ENCODE measurements at places on chromosomes 1 and 21.

GRCh38 chr1:29675481-29676263, 439.4 kb downstream of the PTPRU start:
- no peaks in the 10 kb centered on the region for H3K36me3 ChIP-seq
- H3K27ac ChIP-seq = peak overlapping the region; percentile 85
- DNase-seq = no peak
- H3K4me1 ChIP-seq = peaks cover 20% of the 10 kb centered on the region

GRCh38 chr1:202143768-202144401, 652 bp downstream of the ARL8A start:
- peak; percentile 34 for DNase-seq
- H3K4me1 ChIP-seq = peaks cover 25% of the 10 kb centered on the region
- H3K27me3 ChIP-seq = peaks cover 6% of the 10 kb centered on the region

DNA sequence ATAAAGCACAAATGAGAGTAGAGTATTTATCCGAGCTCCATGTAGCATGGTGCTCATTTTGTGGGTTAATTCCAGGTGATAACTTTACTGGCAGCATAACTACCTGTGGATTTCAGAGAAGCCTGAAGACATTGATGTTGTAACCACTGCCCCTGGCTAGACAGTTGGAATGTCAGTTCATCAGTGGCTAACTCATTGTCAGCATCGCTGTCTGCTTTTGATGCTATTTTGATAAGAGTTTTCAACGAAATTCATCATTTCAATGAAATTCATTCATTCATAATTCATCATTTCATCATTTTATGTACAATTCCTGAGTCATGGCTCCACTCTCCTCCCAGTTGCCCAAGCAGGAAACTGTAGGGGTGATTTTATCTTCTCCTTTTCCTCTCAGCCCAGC, 34.4 kb downstream of the HSD3B1 start:
- peaks cover 5% of the 10 kb centered on the region for H3K27me3 ChIP-seq
- no peaks in the 10 kb centered on the region for H3K36me3 ChIP-seq
- no peaks in the 10 kb centered on the region for H3K4me1 ChIP-seq
- H3K27ac ChIP-seq = no peak overlapping the region
- DNase-seq = no peak

DNA sequence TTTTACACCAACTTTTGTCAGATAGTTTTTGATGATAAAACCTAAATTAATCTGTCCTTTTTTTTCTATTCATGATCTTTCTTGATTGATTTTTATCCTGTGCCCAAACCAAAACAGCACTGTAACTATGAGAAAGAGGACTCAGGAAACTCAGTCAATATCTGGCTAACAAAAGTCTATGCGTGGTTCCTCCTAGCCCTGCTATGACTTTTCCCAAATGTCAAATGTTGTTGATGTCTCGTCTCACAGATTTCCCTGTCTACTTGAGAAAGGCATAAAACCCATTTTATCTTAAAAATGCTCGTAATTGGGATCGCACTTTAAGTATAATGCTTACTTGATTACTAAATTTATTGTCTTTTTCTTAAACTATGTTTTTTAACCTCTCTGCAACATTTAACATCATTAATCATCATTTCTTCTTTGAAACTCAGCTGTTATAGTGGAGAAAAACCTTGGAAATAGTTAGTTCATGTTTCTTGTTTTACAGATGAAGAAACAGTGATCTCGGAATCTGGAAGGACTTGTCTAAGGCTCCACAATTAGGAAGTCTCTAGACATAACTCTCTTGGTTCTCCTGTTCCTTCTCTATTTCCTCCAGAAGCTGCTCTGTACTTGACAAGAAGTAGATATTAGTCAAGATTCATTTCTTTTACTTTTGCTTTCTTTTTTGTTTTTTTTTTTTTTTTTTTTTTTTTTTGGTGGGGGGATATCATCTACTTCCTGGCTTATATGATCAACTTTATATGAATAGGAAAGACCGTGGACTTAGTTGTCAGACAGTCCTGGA, 26.2 kb upstream of the PTPRC start:
- H3K27me3 ChIP-seq = no peaks in the 10 kb centered on the region
- H3K27ac ChIP-seq = no peak overlapping the region
- no peaks in the 10 kb centered on the region for H3K36me3 ChIP-seq

GRCh38 chr1:93302078-93302477, 43.6 kb upstream of the DR1 start:
- no peaks in the 10 kb centered on the region for H3K4me1 ChIP-seq
- no peaks in the 10 kb centered on the region for H3K27me3 ChIP-seq
- no peaks in the 10 kb centered on the region for H3K36me3 ChIP-seq

Measured in neural crest cell (in vitro differentiated cells).